ENCODE measurements at places on chromosomes 3 and 15.

DNA sequence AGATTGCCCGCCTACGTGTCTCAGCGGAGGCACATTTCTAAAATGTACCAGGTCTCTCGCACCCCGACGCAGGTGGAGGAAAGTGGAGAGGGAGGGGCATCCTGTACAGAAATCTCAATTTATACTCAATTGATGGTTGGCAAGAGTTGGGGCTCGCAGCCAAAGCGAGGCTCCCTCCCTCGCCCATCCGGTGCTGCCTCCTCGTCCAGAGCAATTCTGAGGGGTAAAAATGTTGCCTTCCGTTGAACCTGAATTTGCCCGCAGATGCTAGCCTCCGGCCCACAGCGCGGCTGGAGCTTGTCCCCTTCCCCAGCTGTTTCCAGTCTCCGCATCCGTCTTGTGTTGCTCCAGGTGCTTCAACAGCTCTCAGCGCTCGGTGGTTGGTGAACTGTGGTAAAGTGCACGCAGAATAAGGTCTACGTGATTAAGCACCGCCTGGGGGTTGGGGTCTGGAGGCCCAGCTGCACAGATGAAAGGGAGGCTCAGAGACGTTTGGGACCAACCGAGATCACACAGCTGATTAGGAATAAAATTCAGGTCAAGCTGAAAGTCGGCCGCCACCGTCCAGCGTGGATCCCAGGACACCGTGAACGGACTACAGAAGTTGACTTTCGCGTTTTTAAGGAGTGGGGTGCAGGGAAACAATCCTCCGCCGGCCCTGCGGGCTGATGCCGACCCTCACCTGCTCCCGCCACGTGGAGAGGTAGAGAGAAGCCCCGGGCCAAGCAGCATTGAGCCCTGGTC, 846 bp upstream of the POLG start:
- DNase-seq, result peak; percentile 78

GRCh38 chr3:140290105-140290504, 355.1 kb downstream of the CLSTN2 start:
- DNase-seq, result no peak

DNA sequence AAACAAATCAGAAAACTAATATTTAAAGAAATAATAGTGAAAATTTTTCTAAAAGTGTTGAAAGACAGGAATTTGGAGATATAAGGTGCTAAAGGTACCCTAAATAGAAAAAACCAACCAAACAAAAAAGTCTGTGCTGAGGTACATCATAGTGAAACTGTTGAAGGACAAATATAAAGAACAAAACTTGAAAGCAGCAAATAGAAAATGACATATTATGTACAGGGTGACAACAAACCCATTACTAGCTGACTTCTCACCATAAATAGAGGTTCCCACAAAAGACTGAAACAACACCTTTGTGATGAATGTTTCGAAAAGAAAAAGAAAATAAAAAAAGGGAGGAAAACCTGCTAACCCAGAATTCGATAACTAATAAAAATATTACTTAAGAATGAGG, 502.5 kb upstream of the NECTIN3 start:
- no peak for DNase-seq

GRCh38 chr3:187406927-187407326, 38.7 kb downstream of the RTP4 start:
- DNase-seq, result peak; percentile 13
